ENCODE measurements at places on chromosomes 4 and X. TPM values are rescaled to one million over a fixed set of nuclear protein-coding genes. Genes with fewer than 3 reads are reported as not detected.

Gene NXF3
- total RNA-seq = not detected

Gene YY2
- 1.4 TPM for total RNA-seq

Gene ELOVL6
- 15.8 TPM for total RNA-seq

Gene CDS1
- total RNA-seq = under 0.01 TPM

Gene DMRTC1
- total RNA-seq = not detected

Gene HOPX
- not detected for total RNA-seq

Gene FAM47E
- 0.34 TPM for total RNA-seq

Gene GASK1B
- 32.1 TPM for total RNA-seq

Gene PABPC4L
- total RNA-seq = not detected

Gene GIMD1
- total RNA-seq = not detected

Gene ASB9
- total RNA-seq = 30.9 TPM

Gene ALPK1
- 26.8 TPM for total RNA-seq

Gene ZNF630
- total RNA-seq = 0.33 TPM

Gene CABS1
- not detected for total RNA-seq

Gene RHOXF2B
- not detected for total RNA-seq

Gene CDKL2
- total RNA-seq = 6.2 TPM

Gene CXorf65
- not detected for total RNA-seq
